ENCODE measurements at places on chromosomes 7 and 10.
A peak's percentile ranks its signal among the peaks of the same experiment; 100 is the strongest.

GRCh38 chr7:20217193-20217948 is at the start of gene MACC1:
Gene MACC1, minus strand, starts transcription at chr7:20217384. Its CDS starts 55,522 bp downstream, at chr7:20161862.
- no peak for DNase-seq

DNA sequence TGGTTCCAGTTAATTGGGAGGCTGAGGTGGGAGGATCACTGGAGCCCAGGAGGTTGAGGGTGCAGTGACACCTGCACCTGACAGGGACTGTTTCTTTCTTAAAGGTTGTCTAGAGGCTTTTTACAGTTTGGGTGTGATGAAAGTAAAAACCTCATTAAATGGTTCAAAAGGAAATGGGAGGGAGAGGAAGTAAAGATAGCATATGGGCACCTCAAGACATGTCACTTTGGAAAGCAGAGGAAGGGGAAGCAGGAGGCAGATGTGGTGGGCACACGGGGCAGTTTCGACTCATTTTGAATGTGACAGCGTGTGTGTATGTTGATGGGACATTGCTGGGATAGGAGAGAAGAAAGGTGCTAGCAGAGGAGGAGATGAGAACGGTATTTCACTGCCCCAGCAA is 203.1 kb downstream of the MLLT10 start:
- no peak for DNase-seq

- peak; percentile 80 for DNase-seq
Measured at GRCh38 chr7:42237811-42238541, 967 bp upstream of the GLI3 start.

DNA sequence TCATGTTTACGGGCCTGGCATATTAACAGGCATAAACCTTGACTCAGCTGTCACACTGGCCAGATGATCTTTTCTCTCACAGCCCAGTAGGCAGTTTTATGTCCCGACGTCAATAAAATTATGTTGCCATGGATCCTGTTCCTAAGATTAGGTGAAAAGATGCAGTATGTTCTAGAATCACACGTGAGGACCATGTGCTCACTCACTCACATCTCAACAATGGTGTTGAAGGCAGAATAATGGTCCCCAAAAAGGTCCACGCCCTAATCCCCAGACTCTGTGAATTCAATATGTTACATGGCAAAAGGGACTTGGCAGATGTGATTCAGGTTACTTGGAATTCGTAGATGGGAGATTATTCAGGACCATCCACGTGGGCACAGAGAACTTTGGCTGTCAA is 3.5 kb downstream of the DOCK1 start:
- no peak for DNase-seq

DNA sequence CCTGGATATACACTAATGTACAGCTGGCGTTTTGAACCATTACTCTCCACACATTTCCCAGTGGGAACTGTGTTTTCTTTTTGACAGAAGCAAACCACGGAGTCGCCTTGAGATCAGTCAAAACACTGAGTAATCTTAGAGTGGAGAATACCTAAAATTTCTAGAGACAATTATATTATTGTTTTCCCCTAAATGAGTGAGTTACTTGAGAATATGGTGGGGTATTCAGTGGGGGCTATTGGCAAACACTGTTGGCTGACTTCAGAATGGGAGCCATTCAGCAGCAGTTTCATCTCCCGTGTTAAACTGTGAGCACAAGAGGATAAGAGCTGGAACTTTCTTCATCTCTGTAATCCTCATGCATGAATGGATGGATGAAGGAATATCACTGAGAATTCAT is 6.2 kb downstream of the IL2RA start:
- DNase-seq = no peak

- peak; percentile 58 for DNase-seq
Measured at GRCh38 chr10:62268399-62269114, at the start of gene RTKN2. Gene RTKN2, minus strand, starts transcription at chr10:62268844. Its CDS starts 234 bp downstream, at chr10:62268610.

- DNase-seq = no peak
Measured at GRCh38 chr7:104142147-104142546, 65.7 kb downstream of the ORC5 start.

- DNase-seq = peak; percentile 46
Measured at GRCh38 chr10:123139521-123140163, 3.9 kb downstream of the HMX3 start.

- DNase-seq = no peak
Measured at GRCh38 chr10:132512693-132513345, 24.8 kb upstream of the INPP5A start.

DNA sequence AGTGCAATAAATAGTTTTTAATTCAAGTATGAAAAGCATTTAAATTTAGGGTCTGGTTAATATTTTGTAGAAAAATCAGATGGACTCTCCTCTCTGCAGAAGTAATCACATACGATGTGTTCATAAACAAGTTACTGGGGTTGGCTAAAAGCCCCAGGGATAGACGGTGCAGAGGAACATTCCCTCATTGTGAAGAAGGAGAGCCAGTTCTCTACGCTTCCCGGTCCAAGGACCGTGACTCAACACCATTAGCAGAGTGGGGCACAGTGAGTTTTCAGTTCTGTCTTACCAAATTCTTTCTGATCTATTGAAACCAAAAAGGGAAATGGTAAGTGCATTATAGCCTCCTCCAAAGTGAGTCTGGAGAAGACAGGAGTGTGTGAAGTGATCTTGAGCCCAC is 327.8 kb downstream of the WDR37 start:
- DNase-seq = no peak

DNA sequence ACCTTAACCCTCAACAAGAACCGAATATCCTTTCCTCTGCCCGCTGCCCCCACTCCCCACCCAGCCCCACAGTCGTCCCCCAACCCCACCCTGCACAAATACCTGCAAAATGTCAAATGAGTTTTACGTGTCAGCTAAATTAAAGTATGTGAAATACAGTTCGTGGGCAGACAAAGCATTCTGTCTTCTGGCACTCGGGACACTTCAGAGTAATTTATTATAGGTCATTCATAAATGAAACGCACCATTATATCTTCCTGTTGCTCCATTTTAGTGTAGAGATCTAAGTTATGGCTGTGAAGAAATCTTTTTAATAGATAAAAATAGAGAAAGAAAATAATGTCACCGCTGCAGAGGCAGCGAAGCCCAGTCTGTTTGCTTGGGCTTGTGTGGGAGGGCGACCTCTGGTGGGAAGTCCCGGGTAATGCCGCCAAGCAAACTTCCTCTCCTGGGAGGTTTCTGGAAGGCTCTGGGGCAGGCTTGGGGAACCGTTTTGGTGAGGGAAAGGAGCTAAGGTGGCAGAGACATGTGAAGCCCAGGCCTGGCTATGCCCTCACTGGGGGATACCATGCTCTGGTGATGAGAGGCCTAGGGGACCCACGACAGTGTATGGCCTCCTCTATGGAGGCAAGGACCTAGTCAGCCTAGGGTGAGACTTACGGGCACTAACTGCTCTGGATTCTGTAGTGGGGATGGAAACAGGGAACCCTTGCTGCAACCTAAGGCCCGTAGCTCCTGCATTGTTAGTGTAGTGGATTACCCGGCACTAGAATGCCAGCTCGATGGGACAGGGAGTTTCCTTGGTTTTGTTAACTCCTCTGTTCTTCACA is 604.9 kb downstream of the LRMDA start:
- DNase-seq = peak; percentile 52

DNA sequence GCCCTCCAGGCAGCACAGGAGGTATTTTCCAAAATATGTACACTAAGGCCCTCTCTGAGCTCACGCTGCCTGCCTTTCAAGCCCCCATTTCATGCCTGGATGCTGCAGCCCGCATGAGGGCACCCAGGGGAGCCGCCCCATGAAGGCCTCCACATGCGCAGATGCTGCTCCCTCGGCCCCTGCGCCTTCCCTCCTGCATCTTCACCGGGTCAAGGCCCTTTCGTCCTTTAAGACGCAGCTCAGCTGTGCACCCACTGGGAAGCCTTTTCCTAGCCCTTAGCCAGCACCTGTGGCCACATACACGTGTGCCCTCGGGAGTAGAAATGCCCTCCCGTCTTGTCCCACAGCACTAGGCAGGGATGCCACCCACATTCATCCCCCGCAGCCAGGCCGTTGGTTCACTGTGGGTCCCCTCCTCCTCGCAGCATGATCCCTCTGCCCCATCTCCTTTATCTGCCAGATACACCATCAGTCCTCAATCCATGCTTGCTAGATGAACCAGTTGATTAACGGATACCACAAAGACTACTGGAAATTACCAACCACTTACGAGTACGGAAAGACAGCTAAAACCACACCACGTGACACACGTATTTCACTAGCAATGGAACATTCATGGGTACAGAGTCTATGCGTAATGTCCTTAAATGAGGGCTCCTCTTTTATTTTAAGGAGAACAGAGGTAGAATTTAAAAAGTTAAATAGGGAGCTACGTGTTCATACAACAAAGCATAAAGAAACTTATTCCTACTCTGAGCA is 278.0 kb downstream of the TNS3 start:
- DNase-seq = no peak

DNA sequence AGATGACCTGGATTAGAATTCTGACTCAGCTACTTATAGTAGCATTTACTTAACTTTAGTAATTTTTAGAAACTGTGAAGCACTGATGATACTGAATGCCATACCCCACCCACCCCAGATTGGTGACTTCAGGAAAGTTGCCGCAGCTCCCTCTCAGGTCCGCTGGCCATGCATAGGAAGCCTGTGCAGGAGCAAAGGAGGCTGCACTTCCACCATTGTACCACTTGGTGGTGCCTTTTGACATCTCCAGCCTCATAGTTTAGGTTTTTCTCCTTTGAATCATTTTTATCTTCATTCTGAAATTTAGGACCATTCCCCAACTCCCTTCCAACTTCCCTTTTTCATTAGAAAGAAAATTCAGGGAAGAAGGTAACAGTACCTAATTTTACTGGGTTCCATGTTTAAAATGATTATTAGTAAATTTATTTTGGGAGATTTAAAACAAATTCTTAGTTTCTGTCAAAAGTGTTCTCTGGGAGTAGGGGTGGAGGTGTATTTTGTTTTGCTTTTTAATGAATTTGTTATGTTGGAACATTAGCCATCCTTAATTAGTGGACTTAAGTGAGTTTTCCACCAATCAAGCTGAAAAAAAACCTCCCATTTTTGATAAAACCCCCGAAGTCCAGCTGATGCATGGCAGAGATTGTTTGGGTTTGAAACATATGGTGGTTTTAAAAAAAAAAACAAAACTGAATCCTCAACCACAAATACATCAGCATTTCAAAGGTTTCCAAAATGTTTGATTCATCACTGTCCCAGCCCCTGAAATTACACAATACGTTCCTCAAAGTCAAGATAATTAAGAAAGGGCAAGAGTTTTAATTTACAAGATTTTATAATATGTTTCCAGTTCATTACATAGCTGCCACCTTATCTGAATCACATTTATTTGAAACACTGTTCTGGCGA is 109.6 kb downstream of the WNT2 start:
- DNase-seq = peak; percentile 65

GRCh38 chr7:82839063-82839462 is 323.6 kb downstream of the PCLO start:
- DNase-seq = no peak

DNA sequence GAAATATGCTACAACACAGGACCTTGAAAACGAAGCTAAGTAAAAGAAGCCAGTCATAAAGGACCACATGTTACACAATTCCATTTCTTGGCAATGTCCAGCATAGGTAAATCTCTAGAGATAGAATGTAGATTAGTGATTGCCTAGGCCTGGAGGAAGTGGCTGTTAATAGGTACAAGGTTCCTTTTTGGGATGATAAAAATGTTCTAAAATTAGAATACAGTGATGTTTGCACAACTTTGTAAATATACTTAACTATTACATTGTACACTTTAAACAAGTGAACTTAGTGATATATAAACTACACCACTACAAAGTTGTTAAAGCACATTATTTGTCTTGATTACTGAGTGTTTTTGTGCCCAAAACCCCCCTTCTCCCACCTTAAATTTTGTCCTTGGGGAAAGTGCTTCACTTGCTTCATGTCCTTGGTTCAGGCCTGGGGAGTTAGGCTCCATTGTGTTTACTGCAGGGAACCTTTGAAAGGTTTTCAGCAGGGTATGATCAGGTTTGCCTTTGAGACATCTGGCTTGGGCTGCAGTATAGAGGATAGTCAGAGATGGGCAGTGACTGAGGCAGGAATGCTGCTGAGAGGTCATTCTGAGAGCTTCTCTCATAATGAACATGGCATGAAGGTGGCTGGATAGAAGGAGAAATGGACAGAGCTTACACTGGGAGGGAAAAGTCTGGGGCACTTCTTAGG is 1052.6 kb downstream of the REEP3 start:
- no peak for DNase-seq

DNA sequence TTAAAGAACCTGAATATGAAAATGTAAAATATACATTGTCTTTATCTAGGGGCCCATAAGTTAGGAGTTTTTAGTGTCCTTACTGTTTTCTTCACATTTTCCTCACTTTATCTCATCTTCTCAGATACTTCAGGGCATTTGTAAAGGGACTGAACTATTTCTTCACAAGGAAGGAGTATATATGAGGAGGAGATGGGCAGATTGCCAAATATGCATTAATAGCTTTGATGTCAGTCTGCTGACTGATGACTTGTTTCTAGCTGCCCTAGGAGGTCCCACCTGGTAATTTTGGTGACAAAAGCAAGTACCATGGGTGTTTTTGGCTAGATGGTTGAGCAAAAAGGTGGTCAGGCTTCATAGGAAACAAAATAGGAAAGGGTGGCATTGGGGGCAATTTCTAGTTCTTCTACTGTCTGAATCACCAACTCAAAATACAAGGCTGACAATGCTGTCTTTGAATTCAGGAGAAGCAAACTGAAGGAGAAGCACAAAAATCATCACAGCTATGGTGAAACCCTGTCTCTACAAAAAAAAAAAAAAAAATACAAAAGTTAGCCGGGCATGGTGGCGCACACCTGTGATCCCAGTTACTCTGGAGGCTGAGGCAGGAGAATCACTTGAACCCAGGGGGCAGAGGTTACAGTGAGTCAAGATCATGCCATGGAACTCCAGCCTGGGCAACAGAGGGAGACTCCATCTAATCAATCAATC is 10.4 kb upstream of the STRIP2 start:
- DNase-seq = peak; percentile 64

- no peak for DNase-seq
Measured at GRCh38 chr7:156836443-156836842, 56.5 kb downstream of the LMBR1 start.

DNA sequence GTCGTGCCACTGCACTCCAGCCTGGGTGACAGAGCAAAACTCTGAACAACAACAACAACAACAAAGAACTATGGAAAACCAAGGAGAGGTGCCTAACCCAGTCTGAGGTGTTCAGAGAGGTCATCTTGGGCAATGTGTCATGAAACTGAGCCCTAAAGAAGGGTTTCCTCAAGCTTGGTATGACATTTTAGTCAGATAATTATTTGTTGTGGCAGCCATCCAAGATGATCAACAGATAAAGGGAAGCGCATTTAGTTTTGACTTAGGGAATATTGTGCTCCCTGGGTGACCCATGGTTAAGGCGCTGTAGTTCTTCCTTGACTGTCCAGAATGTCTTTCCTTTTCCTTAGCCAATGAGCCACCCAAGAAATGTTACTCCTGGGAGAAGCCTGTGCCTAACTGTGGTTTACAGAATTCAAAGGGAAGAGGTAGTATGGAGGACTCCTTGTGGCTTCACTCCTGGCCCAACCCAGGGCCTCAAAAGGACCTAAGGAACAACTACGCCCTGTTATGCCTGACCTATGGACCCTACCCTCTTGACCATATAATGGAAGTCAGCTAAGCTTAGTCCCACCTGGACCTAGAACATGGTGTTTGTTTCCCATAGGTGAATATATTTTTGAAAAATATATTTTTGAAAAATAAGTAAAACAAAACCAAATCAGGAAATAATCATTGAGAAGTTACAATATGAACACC is 42.4 kb downstream of the TPST1 start:
- no peak for DNase-seq

- DNase-seq = no peak
Measured at GRCh38 chr10:117169480-117169879, 27.8 kb upstream of the KCNK18 start.

- DNase-seq = no peak
Measured at GRCh38 chr7:7746458-7746857, 28.1 kb upstream of the RPA3 start.

- DNase-seq = no peak
Measured at GRCh38 chr10:77319557-77319956, 318.1 kb downstream of the KCNMA1 start.
